Panc1 (cell line): ENCODE measurements at places on chromosomes 2 and 18.

GRCh38 chr2:86037141-86037794 lies 68.4 kb downstream of the POLR1A start:
- H3K27me3 ChIP-seq = no peaks in the 10 kb centered on the region
- no peak overlapping the region for H3K4me3 ChIP-seq
- no peak overlapping the region for H3K27ac ChIP-seq
- H3K4me1 ChIP-seq = no peaks in the 10 kb centered on the region; the same call in 1 of the 2 replicates
- H3K36me3 ChIP-seq = peaks cover 9% of the 10 kb centered on the region

DNA sequence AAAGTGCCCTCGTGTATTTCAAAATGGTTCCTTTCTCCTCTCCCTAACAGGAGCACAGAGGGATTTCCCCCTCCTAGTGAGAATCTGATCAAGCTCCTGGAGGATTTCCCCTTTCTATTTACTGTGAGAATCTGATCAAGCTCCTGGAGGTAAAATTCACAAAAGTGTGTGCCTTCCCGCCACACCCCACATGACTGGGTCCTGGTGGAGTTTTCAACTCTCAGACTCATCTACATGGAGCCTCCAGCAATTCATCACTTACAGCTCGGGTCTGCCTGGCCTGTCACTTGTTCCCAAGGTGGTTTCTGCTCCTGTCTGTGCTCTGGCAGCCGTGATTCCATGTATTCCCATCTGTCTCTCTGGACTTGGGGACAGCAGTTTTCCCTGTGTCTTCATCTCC lies 590.7 kb downstream of the FBXO15 start:
- H3K27ac ChIP-seq = no peak overlapping the region
- H3K36me3 ChIP-seq = no peaks in the 10 kb centered on the region

DNA sequence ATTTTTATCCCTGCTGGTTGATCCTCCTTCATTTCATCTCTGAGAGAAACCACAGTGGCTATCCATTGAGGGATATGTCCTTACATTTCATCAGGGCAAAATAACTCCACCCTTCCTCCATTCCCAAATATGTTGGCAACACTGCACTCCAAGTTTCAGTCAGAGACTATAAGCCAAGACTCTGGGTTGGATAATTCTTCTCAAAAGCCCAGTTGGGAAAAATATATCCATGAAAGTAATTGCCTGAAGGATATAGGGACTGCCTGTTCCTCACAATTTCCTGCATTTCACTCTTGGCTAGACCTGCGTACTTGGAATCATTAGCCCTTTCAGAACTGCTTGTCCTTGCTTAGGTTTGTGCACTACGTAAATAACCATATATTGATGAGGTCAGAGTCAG lies 27.9 kb upstream of the EPB41L3 start:
- no peaks in the 10 kb centered on the region for H3K4me1 ChIP-seq
- no peak overlapping the region for H3K27ac ChIP-seq
- H3K27me3 ChIP-seq = no peaks in the 10 kb centered on the region
- no peak for DNase-seq

GRCh38 chr2:111201214-111201613 lies 80.5 kb downstream of the BCL2L11 start:
- H3K36me3 ChIP-seq = no peaks in the 10 kb centered on the region
- no peaks in the 10 kb centered on the region for H3K4me1 ChIP-seq
- H3K4me3 ChIP-seq = no peak overlapping the region
- H3K27me3 ChIP-seq = no peaks in the 10 kb centered on the region
- no peak overlapping the region for H3K27ac ChIP-seq

- DNase-seq = no peak
- no peaks in the 10 kb centered on the region for H3K36me3 ChIP-seq
- no peaks in the 10 kb centered on the region for H3K27me3 ChIP-seq
- no peak overlapping the region for H3K4me3 ChIP-seq
- no peak overlapping the region for H3K27ac ChIP-seq
Measured at GRCh38 chr2:113148606-113149552, 21.5 kb downstream of the IL1RN start.
